Kidney tubule cell (primary cell): ENCODE measurements at places on chromosomes 12 and 14.

GRCh38 chr12:51395283-51396230, 4.4 kb upstream of the GALNT6 start:
- no peak for DNase-seq

DNA sequence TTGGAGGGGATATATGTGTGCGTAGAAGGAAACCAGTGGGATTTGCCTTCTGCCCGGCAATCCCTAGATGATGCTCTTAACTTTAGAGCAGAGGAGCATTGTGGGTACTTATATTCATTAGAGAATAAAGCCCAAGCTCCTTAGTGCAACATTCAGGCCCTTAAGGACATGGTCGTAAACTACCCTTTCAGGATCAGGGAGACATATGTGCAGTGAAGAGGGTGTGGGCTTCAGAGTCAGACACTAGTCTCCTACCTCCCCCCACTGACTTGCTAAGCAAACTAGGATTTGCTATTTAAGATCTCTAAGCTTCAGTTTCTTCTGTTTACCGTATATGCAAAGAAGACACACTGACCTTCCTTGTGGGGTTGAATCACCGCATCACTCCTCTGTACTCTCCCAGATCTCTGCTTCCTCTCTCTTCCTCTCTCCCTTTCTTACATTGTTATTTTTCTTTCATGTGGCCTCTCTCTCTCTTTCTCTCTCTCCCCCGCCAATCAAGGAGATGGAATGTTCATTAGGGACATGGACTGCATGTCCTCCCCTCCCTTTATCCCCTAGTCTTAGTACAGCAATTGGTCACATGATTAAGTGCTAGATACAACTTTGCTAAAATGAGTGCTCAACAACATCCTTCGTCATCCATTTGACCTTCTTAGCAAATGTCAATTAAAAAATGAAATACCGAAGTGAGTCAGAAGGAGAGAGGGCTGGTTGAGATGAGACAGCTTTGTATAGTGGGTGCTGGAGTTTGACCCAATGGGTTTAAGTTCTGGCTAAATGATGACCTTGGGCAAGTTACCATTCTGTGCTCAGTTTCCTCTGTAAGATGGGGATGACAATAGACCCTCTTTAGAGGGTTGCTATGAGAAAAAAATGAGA, 91.7 kb downstream of the TMX1 start:
- no peak for DNase-seq

- DNase-seq, result no peak
Observed at GRCh38 chr12:130708648-130709047, 7.5 kb downstream of the RIMBP2 start.

DNA sequence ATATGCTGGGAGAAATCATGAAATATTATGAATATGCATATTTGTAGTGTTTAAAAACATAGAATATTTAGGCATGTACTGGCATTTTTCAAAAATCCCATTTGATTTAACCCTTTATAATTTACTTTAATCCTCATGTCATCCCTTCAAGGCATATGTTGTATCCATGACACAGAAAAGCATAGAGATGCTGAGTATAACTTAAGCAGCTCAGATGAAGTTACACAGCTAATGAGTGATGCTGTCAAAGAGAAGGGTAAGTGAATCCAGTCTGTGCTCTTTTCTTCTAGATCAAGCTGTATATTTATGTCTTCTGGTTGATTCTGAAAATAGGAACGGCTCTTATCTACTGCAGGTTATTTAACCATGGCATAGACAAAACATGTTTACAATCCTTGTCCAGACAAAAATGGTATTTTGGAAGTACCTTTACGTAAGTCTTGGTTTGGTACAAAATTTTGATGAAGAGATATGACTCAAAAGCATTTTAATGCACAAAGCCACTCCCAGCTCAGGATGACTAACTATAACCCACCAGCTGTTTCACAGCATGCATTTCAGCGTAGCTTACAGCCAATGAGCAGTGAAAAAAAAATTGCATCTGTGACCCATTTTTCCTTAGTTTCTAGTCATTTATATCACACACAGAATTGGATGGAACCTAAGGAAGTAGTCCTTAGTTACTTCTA, 201.7 kb downstream of the STXBP6 start:
- DNase-seq, result no peak

DNA sequence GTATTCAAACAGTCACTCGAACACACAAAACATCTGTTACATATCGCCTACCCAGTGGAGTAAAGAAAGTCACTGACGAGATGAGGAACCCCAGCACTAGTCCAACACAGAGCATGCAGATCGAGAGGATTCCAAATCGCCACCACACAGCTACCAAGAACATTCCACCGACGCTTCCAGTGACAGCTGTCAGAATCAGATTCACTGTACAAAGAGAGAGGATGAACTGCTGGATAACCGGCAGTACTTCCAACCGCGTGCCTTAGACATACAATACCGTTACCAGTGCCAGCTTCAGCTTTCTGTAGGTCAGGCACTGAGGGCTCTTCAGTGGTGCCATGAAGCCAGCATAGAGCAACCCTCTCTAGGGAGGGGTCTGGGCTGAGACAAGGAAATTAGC, 34.5 kb downstream of the TM7SF3 start:
- no peak for DNase-seq

GRCh38 chr12:13697973-13698372, 283.4 kb downstream of the GRIN2B start:
- no peak for DNase-seq

DNA sequence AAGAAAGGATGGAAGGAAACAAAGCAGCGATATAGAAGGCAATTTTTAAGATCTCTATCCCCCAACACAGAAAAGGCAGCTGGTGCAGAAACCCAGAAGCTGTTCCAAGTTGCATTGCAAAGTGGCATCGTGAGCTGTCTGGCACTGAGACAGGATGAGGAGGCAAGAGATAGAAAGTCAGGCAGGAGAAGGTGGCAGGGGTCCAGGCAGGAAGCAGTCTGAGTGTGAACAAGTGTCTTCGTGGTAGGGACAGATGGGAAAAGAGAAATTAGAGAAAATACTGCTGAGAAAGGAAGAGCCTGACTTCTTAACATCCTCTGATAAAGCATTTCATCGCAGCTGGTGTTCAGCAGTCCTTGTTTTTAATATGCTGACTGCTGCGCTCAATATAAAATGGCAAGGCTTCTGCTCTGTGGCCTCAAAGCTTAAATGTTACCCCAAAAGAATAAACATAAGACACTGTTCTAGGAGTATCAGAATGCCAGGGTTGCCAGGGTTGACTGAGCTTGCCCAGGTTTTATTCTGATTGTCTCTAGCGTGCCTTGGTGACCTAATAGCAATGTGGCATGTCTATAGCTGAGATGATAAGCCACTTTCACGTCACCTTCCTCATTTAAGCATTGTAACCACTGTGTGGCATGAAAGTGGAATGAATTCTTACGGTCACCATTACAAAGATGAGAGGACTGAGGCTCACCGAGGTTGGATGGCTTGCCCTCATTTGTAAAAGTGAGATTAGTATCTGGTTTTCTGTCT, 397.6 kb downstream of the NUAK1 start:
- DNase-seq, result no peak

DNA sequence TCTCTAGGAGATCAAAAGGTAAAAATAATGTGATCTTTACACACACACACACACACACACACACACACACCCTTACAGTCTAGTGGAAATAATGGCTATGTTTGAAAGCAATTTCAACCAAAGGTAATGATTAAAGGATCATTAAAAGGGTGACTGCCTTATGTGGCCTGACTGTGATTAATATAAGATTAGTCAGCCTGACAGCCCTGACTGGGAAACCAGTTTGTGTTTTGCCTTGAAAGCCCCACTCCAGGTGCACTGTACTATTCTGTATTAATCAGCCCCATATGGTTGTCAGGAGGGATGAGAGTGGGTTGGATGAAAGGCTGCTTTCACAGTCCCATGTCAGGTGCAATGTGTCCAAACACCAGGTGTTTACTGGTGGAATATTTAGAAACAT, 10.5 kb downstream of the RASSF9 start:
- DNase-seq, result peak; percentile 92

DNA sequence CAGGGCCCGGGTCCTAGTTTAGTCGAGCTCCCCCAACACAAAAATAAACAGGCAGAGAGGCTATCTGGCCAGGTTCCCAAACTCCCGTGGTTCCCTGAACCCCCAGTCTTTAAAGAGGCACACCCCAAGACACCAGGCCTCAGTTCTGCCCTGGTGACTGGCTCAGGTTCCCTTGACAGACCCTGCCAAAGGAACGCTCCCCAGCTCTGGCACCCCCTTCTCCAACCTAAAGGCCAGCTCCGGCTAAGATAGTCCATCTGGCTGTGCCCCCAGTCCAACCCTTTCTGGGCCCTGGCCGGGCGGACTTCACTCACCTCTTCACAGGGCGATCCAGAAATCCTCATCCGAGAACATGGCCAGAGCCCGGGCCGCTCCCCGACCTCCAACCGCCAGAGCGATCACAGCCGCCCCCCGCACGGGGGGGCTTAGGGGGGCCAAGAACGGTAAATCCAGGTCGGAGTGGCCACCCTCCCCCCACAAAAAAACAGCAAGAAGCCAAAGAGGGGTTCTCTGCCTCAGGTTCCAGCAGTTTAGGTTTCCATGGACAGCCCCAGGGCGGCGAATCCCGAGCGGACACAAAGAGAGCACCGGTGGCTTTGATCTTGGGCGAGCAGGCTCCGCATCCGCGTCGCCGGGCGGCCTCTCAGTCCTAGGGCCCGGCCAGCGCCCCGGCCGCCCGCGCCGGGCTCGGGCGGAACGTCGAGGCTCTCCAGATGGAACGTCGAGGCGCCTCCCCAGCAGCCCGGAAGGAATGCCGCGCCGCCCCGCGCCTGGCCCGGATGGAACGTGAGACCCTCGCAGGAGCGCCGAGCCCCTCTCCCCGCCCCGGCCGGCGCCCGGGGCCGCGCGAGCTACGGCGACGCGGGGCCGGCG, 1.1 kb downstream of the KMT2D start:
- DNase-seq, result peak; percentile 37

GRCh38 chr12:105888696-105889095, 250.1 kb downstream of the NUAK1 start:
- DNase-seq, result peak; percentile 49

- DNase-seq, result no peak
Observed at GRCh38 chr12:27585739-27586265, 61.8 kb downstream of the PPFIBP1 start.

GRCh38 chr12:124264879-124265278, 30.0 kb upstream of the RFLNA start:
- no peak for DNase-seq

DNA sequence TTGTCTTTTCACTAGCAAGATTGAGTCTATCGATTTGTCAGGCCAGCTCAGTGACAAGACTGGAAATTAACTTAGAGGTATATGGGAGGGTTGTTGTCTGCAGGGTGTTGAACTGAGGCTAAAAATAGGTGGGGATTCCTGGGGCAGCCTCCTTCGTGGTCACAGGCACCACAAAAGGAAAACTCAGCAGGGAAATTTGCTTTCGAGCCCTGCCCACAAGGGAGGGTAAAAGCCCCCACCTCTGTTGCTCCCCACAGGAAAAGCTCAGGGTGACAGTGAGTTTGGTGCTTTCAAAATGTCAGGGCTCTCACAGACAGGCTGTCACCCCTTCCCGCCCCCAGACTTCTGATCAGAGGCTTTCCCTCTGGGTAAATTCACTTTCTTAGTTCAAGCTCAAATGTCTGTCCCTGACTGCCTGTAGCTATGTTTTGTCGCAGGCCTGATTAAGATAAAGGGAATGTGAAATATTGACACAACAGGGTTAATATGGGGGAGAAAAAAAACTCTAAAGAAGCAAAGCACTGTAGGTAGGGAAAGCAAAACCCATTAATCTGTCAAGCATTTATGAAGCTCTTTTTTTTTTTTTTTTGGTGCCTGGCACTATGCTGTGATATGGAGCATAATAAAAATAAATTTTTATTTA, 11.7 kb upstream of the NFKBIA start:
- peak; percentile 27 for DNase-seq

GRCh38 chr12:17588968-17589367, 501.0 kb downstream of the RERGL start:
- DNase-seq, result peak; percentile 39

GRCh38 chr12:108649669-108650068, 16.0 kb upstream of the SELPLG start:
- DNase-seq, result peak; percentile 88

DNA sequence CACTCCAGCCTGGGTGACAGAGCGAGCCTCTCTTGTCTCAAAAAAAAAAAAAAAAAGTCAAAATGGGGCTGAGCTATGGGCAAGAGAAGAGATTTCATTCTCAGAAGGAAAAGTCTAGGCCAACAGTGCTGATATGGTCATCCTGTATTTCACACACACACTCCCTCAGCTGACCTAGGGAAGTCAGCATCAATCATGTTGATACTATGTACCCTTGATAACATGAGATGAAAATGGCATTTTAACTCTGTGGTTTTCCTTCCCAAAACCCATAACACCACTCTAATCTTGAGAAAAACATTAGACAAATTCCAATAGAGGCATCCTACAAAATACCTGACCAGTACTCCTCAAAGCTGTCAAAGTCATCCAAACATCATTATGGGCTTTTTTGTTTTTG, 2.3 kb upstream of the NEMP1 start:
- no peak for DNase-seq

GRCh38 chr14:85501751-85502150, 28.2 kb upstream of the FLRT2 start:
- no peak for DNase-seq

- DNase-seq, result no peak
Observed at GRCh38 chr12:130743606-130744005, 27.5 kb upstream of the RIMBP2 start.
